ENCODE measurements at places on chromosomes 2 and 18.
A peak's percentile ranks its signal among the peaks of the same experiment; 100 is the strongest.

DNA sequence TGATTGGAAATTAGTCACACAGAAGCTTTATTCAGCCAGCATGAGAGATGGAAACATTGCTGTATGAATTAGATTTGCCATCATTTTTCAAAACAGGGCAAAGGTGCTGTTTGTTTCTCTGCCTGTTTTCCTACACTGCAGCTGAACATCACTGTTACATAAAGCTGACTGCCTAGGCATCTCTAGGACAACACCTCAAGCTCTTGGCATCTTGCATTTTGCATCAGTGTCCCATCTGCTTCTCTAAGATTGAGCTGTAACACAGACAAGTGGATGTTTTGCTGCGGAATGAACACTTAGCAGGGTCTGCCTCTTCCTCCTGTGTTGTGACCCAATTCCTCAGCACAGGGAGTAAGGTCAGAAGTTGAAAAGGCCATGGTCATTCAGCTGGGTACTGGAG, 4.9 kb downstream of the CCT7 start:
- no peak for DNase-seq

GRCh38 chr2:27583390-27583915, 611 bp downstream of the ZNF512 start:
- DNase-seq = no peak

- DNase-seq = peak; percentile 11
Measured at GRCh38 chr2:56185582-56186046, 1.8 kb downstream of the CCDC85A start.

DNA sequence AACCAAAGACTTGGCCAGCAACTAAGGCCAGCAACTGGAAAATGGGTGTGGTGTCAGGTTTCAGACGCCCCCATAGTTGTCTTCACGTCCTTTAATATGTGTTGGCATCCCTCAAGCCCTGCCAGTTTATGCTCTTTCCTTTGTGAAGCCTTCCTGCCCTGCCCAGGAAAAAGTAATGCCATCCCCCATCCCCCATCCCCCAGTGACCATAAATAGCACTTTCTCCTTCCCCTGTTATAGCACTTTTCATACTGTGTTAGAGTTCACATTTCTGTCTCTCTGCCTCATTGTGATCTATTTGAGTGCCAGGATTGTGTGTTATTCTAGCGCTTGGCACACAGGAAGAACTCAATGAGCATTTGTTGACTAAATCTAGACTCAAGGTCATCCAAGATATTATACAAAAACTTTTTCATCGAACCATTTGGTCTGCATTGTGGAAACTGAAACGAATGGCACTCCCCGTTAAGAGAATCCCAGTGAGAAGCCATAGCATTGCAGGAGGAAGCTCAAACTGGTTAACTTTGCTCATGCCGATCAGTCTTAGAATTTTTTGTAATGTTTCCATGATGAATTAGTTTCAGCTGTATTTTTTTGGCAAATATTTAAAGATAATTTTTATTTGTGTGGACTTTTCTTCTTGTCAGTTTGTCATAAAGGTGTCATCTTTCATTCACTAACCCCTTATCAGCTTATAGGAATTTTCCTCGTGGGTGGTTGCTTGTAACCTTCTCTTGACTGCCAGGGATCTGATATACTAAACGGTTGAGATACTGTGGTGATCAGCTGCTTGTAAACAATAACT, 15.7 kb downstream of the CRIM1 start:
- no peak for DNase-seq

- DNase-seq = no peak
Measured at GRCh38 chr2:58387701-58388100, 146.6 kb upstream of the FANCL start.
